CD4-positive, alpha-beta T cell (primary cell): ENCODE measurements at places on chromosomes 3 and 15.

GRCh38 chr3:95715128-95715527, 1099.3 kb upstream of the EPHA6 start:
- no peak for DNase-seq

DNA sequence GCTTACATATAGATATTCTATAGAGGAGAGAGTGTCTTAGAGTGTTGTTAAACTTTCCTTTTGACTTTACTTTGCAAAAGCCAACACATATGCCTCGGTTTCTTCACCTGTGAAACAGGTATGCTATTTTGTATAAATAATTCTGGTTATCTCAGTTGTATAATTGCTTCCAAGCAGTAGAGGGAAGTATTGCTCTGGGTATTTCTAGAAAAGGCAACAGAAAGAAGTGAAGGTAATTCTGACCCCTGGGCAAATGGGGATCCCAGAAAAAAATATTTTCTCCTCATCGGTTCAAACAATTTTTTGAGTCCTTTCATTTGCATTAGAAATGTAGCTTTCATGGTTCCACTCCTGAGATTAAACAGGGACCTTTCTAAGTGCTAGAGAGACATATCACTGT, 216.5 kb upstream of the SEMA6D start:
- DNase-seq = no peak

- DNase-seq = no peak
These were observed 488 bp downstream of the THSD4 start for GRCh38 chr15:71115567-71116351.

DNA sequence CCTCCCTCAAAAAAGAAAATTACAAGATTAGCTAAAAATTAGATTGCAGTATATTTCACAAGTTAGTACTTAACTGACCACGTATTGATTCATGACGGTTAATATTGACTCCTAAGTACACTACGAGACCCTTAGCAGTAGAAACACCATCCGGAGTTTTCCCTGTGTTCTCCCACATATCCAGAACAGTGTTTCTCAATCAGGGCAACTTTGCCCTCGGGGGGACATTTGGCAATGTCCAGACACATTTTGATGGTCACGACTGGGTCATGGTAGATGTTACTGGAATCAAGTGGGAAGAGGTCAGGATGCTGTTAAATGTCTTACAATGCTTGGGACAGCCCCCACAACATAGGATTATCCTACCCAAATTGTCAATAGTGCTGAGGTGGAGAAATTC, 40.7 kb upstream of the LIPC start:
- no peak for DNase-seq

DNA sequence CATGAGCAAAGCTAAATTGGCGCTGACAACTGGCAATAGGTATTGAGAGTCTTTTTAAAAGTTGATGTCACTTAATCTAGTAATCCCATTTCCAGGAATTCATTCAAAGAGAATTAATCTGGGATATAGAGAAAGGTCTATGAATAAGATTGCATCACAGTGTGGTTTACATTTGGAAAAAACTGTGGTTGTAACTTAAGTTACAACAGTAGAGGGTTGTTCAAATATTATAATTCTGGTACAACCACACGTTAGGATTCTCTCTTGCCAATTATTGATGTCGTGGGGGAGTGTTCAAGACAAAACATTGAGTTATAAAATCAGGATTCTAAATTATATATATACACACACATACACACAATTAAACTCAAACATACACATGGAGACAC, 79.8 kb downstream of the LIPC start:
- DNase-seq = no peak

- DNase-seq = no peak
These were observed 598.2 kb upstream of the NECTIN3 start for GRCh38 chr3:110473405-110473804.

- no peak for DNase-seq
These were observed 12.3 kb downstream of the P2RY12 start for GRCh38 chr3:151372063-151372820.

- no peak for DNase-seq
These were observed 67.0 kb downstream of the PEAK1 start for GRCh38 chr15:77352887-77353286.
